SHP77 (cell line): ENCODE measurements at places on chromosomes 7 and 10.

DNA sequence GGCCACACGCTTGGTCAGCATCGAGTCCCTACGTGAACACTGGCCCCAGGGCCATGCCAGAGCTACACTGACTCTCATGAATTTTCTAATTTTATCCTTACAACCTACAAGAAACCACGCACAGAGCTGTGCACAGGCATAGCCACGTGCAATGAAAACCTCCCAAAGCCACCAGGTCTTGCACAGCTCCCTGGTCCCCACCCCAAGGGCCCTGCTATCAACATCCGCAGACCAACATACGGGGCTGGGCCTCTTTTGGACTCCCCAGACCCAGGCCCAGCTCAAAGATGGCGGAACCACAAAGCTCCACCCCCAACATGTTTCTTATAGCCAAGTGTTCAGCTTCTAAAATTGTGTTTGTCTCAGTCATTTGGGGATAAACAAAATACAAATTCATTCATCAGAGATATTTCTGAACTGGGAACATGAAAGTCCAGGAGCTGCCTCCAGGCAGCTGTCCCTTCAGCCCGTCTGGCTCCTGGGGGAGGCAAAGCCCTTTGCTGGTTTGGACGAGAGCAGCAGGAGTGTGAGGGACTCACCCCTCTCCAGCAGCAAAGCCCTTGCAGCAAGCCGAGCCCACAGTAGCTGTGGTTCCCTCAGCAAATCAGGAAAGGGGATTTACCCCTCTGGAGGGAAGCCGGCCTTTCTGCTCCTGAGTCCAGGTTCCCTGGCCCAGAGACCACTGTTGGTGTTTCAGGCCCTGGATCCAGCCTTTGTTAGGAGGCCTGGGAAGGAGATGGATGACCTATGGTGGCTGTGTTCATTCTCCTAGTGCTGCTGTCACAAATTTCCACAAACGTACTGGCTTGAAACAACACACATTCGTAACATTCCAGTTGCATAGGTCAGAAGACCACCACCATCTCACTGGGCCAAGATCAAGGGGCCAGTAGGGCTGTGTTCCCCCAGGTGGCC is 75.1 kb downstream of the OAT start:
- DNase-seq: no peak

DNA sequence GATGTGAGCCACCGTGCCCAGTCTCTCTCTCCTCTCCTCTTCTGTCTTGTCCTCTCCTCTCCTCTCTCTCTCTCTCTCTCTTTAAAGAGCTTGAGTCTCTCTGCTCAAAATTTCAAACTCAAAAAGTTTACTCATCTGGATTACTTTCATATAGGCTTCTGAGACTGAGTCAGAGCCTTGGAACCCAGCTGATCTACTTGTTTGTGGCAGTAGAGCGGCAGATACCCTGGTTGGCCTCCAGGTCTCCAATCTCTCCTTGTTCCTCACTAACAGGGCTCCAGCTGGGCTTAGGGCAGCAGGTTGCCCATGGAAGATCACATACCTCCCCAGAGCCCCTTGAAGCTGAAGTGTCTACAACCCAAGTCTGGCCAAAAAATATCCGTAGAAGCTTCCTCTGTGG is 51.0 kb downstream of the HHEX start:
- DNase-seq: no peak

DNA sequence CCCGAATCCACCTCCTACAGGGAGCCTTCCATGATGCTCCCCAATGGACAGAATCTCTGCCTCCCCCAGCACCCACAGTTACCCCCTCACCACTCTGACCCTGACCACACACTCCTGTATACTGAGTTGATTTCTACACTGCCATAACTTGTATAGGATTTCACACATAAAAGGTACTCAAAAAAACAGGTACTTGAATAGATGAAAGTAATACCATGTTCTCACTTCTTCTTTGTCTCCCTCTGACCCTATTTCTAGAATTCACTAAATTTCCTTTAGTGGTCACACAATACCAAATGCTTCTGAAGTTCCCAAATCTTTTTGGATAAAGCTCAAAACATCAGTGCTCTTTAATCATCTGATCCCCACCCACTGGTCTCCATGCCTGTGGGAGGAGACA is 45.4 kb downstream of the HSPA12A start:
- no peak for DNase-seq

DNA sequence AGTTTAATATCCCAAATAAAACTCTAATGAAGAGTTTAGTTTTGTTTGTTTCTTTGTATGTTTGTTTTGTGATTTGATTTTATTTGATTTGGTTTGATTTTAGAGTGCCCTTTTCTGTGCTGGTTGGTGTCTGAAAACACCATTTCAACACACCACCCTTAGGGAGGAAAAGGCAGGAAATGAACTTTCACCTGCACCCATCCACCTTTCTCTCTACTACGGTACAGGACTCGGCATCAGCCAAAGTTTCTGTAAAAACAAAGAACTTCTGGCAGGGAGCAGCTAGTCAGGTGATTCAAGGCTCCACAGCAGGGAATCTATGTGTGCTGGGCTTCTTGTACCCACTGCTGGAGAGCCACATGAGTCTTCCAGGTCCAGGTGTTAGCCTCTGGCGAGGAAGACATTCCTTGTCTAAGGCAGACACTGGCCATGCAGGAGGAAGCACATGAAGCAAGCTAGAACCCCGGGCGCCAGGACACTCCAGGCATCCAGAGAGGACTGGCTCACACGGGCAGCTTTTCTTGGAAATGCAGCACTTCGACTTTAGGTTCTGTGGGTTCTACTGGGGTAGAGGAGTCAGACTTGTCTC is 22.1 kb upstream of the STK17A start:
- no peak for DNase-seq

- DNase-seq: peak; percentile 53
These were observed 245.6 kb upstream of the FERD3L start for GRCh38 chr7:19390795-19391194.

DNA sequence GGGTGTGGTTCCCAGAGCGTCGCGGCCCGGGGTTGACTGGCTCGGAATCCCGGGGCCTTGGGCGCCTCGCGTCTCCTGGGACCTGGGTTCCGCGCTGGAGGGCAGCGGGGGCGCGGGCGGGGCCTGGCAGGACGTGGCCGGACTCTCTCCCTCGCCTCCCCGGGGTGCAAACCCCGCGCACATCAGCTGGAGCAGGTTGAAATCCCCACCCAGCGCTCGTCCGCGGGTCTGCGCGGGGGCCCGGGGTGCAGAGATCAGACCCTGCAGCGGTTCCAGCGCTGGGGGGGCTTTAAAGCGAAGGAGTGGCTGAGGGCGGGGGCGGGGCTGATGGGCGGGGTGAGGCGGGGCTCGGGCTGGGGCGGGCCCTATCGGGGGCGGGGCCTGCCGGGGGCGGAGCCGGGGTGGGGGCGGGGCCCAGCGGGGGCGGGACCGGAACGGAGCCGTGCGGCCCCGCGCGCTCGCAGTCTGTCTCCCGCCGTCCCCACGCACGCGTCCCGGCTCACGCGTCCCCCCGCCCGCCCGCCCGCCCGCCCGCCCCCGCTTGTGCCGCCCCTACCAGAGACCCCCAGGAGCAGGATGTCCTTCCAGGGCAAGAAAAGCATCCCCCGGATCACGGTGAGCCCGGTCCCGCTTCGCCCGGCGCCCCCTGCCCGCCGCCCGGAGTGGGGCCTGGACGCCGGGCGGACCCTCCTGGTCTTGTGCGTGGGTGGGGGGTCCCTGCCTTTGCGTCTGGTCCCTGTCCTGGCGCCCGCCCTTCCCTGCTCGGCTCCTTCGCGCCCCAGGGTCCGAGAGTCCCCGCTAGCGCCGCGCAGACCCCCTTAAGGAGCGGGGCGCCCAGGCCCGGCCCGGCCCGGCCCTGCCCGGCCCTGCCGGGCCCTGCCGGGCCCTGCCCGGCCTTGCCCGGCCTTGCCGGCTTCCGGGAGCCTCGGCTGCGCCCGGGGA is at the start of gene DPYSL4:
Gene DPYSL4 (plus strand): TSS at position 461 of the 942 bp plus-strand sequence. CDS start 116 bp downstream, at position 577.
- DNase-seq: no peak

DNA sequence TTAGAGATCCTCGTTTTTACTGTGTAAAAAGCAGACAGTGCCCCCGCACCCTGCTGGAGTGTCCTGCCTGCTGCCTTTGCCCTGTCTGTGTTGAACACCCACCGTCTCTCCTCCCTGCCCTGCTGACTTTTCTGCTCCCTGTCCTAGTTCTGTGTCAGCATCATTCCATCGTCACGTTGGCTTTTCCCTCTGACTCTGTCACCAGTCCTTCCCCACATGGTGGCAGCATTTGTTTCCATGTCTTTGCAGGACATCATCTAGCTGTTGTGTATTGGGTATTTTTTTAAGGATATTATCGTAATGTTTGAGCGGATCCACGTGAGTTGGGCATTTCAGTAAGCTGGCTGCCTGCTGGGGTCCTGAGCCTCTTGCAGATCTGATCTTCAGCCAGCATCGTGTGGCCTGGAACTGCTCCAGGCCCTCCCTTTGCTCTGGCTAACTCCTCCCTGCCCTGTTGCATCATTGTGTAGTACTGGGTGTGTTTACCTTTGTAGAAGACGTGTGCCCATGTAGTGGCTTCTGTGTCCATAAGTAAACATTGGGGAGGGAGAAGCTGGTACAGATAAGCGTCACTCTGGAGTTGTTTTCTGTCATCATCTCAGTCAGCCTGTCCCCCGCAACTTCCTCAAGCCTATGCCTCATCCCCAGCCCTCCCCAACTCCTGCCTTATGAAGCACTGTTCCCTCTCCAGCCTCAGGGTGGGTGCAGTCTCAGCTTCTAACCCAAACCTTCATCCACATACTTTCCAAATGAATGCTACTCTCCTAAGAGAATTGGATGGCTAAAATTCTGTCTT is 44.3 kb downstream of the TRRAP start:
- peak; percentile 69 for DNase-seq

GRCh38 chr7:142745091-142745635 is 4.1 kb upstream of the PRSS1 start:
- no peak for DNase-seq

DNA sequence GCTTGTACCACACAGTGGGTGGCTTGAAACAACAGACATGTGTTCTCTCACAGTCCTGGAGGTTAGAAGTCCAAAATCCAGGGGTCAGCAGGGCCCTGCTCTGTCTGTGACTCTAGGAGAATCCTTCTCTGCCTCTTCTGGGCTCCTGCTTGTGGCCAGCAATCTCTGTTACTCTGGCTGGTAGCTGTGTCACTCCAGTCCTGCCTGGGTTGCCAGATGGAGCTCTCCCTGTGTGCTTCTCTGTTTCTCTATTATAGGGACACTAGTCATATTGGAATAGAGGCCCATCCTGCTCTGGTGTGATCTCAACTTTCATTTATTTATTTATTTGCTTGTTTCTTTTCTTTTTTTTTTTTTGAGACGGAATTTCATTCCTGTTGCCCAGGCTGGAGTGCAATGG is 276.6 kb upstream of the GALNT17 start:
- DNase-seq: no peak

DNA sequence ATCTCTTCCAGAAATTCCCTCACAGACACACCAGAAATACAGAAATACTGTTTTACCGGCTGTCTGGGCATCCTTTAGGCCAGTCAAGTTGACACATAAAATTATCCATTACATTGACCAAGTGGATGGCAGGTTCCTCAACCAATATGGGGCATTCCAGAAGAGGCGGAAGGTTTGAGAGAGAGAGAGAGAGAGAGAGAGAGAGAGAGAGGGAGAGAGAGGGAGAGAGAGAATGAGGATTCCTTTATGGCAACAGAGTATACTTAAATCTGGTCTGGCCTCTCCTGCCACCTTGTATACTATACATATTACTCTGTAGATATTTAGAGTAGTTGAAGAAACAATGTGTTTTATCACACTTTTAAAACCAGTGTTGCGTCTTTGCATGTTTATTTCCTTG is 214.1 kb downstream of the CAMK1D start:
- no peak for DNase-seq

GRCh38 chr7:155551785-155552611 is 5.6 kb upstream of the CNPY1 start:
- no peak for DNase-seq

- DNase-seq: no peak
These were observed 4.1 kb upstream of the LIPN start for GRCh38 chr10:88755753-88756152.

- DNase-seq: peak; percentile 18
These were observed 244.0 kb downstream of the SKAP2 start for GRCh38 chr7:26620352-26620751.

- peak; percentile 86 for DNase-seq
These were observed 98.4 kb upstream of the PODXL start for GRCh38 chr7:131654668-131655326.

DNA sequence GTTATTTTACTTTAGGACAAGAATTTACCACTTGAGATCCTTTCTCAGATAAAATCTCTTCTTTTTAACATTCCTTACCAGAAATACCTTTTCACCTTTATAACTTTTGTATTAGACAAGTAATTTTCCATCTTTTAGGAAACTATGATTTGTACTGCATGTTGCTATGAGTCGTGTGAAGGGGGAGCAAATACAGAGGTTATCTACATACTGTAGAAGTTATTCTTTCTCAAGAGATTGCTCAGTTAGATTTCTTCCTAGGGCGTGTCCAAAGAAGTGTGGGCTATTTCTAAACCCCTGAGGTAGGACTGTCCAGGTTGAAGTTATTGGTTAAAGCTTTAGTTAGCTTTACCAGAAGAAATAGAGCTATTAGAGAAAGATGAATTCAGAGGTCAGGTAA is 30.2 kb upstream of the ARHGAP12 start:
- no peak for DNase-seq

DNA sequence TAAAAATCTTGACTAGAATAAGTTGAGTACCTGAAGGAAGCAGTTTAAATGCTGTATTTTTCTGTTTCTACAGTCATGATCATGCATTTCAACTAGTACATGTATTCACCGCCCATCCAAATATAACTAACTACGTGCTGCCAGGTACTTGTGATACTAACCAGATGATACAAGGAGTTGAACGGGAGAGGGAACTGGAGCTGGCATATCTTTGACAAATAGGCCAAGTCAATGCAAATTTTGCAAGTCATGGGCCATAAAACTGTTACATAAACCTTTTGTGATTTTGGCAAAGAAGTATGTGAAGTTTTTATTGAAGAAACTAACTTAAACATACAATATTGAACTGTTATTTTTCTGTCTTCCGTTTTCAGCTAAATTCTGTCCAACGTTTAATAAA is 14.5 kb downstream of the NUP42 start:
- DNase-seq: no peak

DNA sequence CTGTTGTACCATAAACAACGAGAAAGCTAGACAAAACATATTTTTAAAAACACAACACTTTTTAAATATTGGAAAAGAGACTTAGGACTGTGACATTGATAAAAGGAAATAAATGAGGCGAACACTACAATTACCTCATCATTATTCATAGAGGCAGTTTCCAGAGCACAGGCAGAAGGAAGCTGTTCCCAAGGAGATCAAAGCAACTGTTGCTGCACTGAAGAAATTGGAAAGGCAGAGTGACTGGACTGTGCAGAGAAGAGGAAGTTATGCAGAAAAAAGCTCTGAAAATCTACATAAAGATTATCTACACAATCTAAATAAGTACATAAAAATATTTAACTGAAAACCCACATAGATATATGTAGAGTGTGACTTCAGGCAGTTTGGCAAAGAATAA is 32.8 kb downstream of the MYO3A start:
- DNase-seq: no peak
